ENCODE measurements at places on chromosomes 13 and 19. TPM values are rescaled to one million over a fixed set of nuclear protein-coding genes. Genes with fewer than 3 reads are reported as not detected.
A peak's percentile ranks its signal among the peaks of the same experiment; 100 is the strongest.

ZNF773 gene
- total RNA-seq, result 10.6 TPM

DNA sequence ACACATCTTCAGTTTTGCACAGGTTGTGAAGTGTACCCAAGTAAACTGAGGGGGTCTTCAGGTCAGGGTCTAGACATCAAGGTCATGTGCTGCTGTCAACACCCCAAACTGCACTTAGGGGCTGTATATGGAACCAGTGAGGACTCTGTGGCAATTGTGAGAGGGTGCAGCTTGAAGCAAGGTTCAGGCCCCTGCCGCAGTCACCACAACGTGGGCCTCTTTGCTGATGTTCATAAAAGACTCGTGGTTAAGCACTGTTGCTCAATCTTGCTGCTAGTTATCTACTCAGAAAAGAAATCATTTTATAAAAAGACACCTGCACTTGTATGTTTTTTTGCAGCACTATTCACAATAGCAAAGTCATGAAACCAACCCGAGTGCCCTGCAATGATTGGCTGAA, 907.4 kb downstream of the UQCRFS1 start:
- H3K36me3 ChIP-seq, result no peaks in the 10 kb centered on the region
- no peaks in the 10 kb centered on the region for H3K27me3 ChIP-seq
- H3K4me3 ChIP-seq, result no peak overlapping the region
- H3K4me1 ChIP-seq, result no peaks in the 10 kb centered on the region
- DNase-seq, result no peak

ZNF799 gene
- 4.7 TPM for total RNA-seq

ANGPTL8 gene
- total RNA-seq, result not detected

ZNF155 gene
- total RNA-seq, result 6.6 TPM

- DNase-seq, result no peak
- H3K27me3 ChIP-seq, result no peaks in the 10 kb centered on the region
- H3K36me3 ChIP-seq, result peaks cover 2% of the 10 kb centered on the region
- no peaks in the 10 kb centered on the region for H3K4me1 ChIP-seq
Measured at GRCh38 chr13:97319113-97319720, 97.1 kb downstream of the MBNL2 start.

LAIR1 gene
- 59.3 TPM for total RNA-seq

ZNF235 gene
- 4.9 TPM for total RNA-seq

DNA sequence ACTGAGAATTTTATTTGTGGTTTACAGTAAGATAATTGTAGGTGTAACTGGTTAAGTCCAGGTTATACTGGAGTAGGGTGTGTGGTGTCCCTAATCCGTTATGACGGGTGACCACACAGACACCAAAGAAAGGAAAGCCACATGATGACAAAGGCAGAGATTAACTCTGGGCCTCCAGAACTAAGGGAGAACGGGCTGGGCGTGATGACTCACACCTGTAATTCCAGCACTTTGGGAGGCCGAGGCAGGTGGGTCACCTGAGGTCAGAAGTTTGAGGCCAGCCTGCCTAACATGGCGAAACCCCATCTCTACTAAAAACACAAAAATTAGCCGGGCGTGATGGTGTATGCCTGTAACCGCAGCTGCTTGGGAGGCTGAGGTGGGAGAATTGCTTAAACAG, 10.2 kb upstream of the FUT2 start:
- no peaks in the 10 kb centered on the region for H3K27me3 ChIP-seq
- no peaks in the 10 kb centered on the region for H3K4me1 ChIP-seq
- no peak overlapping the region for H3K27ac ChIP-seq

- peaks cover 5% of the 10 kb centered on the region for H3K4me1 ChIP-seq
- H3K36me3 ChIP-seq, result no peaks in the 10 kb centered on the region
- peaks cover 6% of the 10 kb centered on the region for H3K27me3 ChIP-seq
- no peak for DNase-seq
- H3K27ac ChIP-seq, result no peak overlapping the region
Measured at GRCh38 chr13:106602178-106602577, 34.2 kb upstream of the ARGLU1 start.

ZNF566 gene
- 7.8 TPM for total RNA-seq

GRCh38 chr19:29428071-29428470, 97.7 kb upstream of the VSTM2B start:
- H3K27ac ChIP-seq, result no peak overlapping the region
- no peak overlapping the region for H3K4me3 ChIP-seq
- H3K27me3 ChIP-seq, result no peaks in the 10 kb centered on the region

FGF21 gene
- not detected for total RNA-seq

- peaks cover 19% of the 10 kb centered on the region for H3K27me3 ChIP-seq
- no peak for DNase-seq
- H3K4me3 ChIP-seq, result no peak overlapping the region
- no peak overlapping the region for H3K27ac ChIP-seq
- no peaks in the 10 kb centered on the region for H3K36me3 ChIP-seq
Measured at GRCh38 chr19:7203332-7203731, 90.9 kb downstream of the INSR start.

DNA sequence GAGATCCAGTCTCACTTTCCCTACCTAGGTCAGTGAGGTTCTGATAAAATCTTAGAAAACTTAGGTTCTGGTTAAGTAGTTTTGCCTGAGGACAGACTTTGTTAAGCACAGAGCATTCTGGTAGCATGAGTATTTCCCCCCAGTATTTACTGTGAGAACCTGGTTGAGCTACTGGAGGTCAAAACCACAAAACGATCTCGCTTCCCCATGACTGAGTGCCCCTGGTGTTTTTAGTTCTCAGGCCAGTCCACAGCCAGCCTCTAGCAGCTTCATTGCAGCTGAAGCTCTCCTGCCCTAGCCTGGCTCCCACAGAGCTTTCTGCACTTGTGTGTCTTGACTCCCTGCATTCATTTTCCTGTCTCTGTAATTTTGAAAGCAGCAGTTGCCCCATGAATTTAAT, 1138.2 kb downstream of the UQCRFS1 start:
- no peaks in the 10 kb centered on the region for H3K4me1 ChIP-seq
- H3K4me3 ChIP-seq, result no peak overlapping the region
- H3K27ac ChIP-seq, result no peak overlapping the region
- no peaks in the 10 kb centered on the region for H3K27me3 ChIP-seq

DNA sequence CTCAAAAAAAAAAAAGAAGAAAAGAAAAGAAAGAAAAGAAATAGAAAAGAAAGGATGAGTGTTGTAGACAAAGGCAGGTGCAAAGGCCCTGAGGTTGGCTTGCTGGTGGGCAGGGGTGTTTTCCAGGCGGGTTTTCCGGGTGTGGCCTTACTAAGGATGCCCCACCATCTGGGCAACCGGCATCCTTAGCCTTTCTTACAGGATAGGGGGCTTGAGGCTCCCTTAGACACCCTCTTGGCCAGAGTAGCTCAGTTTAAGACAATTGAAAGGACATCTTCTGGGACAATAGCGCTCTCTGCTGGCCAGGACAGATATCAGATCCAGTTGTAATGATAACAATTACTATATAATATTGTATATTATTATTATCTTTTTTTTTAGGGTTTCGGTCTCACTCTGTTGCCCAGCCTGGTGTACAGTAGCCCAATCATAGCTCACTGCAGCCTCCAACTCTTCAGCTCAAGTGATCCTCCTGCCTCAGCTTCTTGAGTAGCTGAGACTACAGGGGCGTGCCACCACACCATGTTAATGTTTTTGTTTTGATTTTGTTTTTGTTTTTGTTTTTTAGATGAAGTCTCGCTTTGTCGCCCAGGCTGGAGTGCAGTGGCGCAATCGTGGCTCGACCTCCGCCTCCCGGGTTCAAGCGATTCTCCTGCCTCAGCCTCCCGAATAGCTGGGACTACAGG, 1.4 kb upstream of the QTRT1 start:
- H3K4me3 ChIP-seq, result no peak overlapping the region
- H3K27ac ChIP-seq, result no peak overlapping the region
- DNase-seq, result peak; percentile 84
- H3K27me3 ChIP-seq, result peaks cover 15% of the 10 kb centered on the region
- H3K4me1 ChIP-seq, result peaks cover 25% of the 10 kb centered on the region
- H3K36me3 ChIP-seq, result no peaks in the 10 kb centered on the region

GRCh38 chr13:31225998-31226675, 26.4 kb downstream of the B3GLCT start:
- H3K4me1 ChIP-seq, result peaks cover 9% of the 10 kb centered on the region
- no peak overlapping the region for H3K27ac ChIP-seq
- no peak for DNase-seq
- no peaks in the 10 kb centered on the region for H3K27me3 ChIP-seq
- H3K36me3 ChIP-seq, result no peaks in the 10 kb centered on the region

ZNF701 gene
- 30.5 TPM for total RNA-seq

Measured in activated CD4-positive, alpha-beta T cell treated with anti-CD3 and anti-CD28 coated beads, Interleukin-2, amount 10 ng/mL, durations not matched to agents 7 days and 5 days (primary cell).